Cerebellar nuclear complex (tissue), 1 donor: ENCODE measurements at places on chromosomes 12 and 14.

- no peak for DNase-seq
Observed at GRCh38 chr14:24481622-24482324, 26.3 kb downstream of the CMA1 start.

DNA sequence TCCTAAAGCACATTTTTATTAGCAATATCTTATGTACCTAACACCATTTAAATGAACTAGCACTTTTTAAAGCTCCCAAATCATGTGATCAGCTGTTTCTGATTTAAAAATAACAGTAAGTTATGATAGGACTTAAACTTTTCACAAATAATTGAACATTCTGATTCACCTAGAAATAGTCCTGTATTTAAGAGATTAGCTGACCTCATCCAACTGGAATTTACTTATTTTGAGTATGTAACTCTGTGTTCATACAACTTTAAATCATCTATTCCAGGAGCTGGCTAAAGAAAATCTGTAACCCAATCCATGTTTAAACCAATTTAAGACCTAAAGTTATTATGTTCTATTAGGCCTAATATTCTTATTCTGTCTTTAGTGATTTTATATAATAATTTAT is 184.3 kb downstream of the CCDC91 start:
- no peak for DNase-seq

GRCh38 chr12:47621960-47622359 is 83.9 kb downstream of the RPAP3 start:
- no peak for DNase-seq

DNA sequence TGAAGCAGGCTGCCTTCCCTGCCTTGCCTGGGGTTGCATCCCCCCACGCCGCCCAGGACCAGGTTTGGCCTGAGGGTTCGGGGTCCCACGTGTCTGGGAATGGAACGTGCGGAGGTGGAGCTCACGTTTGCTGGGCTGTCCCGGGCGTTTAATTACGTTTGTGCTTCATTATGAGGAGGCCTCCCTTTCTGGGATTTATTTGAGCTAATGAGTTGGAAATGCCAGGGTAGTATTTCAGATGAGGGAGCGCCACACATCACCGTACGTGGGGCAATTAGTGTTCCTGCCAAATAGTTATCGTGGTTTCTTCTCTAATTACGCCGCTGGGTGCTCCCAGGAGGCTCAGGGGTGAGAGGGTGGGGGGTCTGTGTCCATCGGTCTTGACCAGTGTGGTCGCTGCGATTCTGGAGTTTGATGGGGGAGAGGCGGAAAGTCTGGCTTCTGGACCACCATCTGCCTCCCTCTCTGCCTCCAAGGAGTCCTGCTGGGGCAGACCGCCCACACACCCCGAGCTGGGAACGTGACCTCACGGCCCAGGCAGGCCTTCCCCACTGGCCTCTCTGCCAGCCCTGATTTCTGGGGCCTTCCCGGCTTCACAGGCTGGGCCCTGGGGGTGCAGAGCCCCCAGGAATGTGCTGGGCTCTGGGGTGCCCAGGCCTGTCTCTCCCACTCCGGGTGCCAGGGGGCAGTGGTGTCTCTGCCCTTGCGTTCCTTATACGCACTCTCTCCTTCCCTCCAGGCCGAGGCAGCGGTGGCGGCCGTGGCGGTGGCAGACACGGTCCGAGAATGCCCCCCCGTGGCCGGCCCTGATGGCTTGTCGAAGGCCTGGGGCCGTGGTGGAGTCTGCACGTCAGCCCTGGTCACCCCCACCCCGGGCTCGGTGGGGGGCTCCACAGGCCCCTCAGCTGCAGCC is 18.9 kb downstream of the KIF26A start:
- DNase-seq = no peak

- no peak for DNase-seq
Observed at GRCh38 chr12:13661005-13661887, 320.2 kb downstream of the GRIN2B start.

GRCh38 chr14:72528059-72528862 is 365.6 kb downstream of the DPF3 start:
- no peak for DNase-seq

DNA sequence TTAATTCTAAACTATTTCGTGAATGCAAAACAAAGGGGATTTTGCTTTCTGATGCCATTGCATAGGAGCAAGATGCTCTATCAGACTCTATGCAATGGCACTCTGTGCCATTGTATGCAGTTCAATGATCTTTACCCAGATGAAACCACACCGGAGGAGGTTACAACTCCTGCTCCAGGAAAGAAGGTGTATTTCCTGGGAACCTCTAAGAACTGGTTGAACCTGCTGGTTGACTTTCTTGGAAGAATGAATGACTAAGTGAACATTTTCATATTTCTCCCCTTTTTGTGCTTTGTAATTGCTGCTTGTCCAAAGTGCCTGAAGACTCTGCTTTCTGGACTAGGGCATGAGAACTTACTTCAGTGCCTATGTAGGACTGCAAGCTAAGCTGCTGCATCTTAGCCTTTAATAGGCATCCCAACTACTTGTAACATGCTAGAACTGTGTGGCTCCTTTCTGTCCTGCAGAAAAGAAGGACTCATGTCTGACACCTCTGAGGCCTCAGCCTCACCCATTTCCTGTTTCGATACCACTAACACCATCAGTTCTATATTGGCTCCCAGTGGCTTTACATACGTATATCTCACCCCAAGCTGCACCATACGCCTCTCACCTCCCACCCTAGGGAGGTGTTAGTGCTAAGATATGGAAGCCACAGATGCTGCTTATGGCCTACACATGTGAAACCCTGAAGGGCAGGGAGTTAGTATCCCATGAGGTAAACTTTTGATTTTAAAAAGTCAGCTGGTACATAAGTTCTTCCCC is 193.5 kb upstream of the CNOT2 start:
- no peak for DNase-seq

DNA sequence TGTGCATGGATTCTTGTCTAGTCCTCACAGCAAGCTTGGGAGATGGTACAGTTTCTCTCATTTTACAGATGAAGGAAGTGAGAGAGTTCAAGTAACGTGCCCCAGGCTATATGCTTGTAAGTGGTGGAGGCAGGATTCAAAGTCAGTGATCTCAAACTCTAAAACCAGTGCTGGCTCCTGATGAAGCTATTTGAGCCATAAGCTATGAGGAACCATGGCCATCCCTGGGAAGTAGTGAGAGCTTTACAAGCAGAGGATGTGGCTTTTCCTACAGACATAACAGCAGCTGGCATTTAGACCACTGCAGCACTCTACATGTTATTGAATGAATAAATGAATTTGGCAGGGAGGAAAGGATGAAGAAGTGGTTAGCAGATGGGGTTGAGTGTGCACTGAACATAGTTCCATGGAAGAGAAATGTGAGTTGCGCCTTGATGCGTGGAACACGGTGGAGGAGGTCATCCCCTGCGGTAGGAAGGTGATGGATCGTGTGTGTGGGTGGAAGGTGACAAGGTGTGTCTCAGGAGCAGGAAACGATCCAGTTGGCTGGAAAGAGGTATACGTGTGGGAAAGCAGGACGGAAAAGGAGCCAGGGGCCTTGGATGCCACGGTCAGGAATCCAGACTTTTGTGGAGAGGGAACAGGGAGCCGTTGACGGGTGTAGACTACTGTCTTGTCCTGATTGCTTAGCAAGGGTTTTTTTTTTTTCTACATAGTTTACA is 65.2 kb downstream of the RFX4 start:
- DNase-seq = no peak
